ENCODE measurements at places on chromosomes 3 and 15. TPM values are rescaled to one million over a fixed set of nuclear protein-coding genes. Genes with fewer than 3 reads are reported as not detected.

CLDND1 gene
- total RNA-seq, result 54.3 TPM

DNA sequence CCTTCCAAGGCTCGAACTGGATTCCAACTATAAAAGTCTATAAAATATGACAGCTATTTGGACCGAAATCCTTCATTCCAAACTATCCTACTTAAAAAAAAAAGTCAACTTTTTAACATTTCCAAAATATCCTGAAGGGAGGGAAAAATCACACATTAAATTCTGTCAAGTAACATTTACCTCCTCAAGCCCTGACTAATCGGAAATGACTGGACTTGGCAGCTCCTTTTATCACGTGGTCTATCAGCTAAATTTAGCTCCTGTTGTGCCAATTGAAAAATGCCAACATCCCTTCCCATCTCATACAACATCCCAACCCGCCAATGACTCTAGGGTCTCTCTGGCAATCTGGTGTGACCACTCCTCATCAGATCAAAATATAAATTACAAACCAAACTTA is 297.9 kb downstream of the FHIT start:
- no peak for DNase-seq

GRCh38 chr15:37031198-37031597 is 69.2 kb downstream of the MEIS2 start:
- DNase-seq, result no peak

IQGAP1 gene
- 206 TPM for total RNA-seq

DNA sequence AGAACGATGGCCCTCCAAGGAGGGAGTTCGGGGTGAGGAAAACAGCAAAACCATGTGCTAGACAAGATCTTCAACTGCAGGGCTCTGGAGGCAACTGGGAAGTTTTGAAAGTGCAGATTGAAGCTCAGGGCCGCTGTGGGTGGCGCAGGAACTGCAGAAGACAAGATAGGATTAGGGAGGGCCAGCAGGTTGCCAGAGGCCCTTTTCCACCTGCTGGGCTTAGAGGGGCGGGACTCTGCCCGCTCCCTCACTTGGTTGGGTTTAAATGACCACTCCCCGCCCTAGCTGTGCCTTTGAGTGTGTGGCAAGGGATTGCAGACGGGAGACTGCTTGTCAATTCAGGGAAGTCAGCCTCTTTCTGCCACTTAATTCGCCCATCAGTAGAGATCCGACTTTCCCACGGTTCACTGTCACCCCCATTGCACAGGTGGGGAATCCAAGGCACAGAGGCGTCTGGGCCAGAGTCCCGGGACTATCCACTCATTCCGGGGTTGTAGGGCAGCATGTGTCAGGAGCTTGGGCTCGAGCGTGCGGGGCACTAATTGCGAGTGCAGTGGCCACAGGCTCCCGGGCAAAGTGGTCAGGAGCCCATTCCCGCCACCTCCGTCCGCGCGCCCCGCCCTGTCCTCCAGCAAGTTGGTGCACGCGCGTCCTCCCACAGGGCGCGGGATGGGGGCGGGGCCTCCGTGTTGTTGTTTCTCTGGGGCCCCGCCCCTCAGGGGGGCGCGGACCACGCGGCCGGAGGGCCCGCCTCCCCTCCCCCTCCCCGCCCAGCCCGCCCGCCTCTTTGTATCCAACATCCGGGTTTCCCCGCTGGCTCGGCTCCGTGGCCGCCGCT is at the start of gene ACVR2B:
TSS of gene ACVR2B (plus strand) at position 816 of the 838 bp plus-strand sequence. CDS start 433 bp downstream, outside the sequence.
- peak; percentile 82 for DNase-seq

DNA sequence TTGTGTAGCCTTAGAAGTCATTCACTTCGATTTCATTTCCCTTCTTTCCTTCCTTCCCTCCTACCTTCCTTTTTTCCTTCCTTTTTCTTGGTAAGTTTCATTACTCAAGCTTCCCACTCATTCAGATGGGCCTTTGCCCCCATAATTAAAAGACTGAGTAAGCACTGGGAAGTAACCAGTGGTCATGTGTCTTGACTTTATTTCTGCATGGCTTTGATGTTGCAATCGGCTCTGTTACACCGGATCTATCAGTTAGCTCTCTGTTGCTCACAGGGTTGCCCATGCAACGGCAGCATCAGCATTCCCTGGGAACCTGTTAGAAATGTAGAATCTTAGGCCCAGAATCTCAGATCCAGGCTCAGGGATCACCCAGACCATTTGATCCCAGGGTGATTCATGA is 25.6 kb upstream of the LARS2 start:
- DNase-seq, result no peak

GRCh38 chr3:76872999-76873398 is 166.9 kb upstream of the ROBO2 start:
- DNase-seq, result no peak

CPNE4 gene
- total RNA-seq, result 23.2 TPM

DNA sequence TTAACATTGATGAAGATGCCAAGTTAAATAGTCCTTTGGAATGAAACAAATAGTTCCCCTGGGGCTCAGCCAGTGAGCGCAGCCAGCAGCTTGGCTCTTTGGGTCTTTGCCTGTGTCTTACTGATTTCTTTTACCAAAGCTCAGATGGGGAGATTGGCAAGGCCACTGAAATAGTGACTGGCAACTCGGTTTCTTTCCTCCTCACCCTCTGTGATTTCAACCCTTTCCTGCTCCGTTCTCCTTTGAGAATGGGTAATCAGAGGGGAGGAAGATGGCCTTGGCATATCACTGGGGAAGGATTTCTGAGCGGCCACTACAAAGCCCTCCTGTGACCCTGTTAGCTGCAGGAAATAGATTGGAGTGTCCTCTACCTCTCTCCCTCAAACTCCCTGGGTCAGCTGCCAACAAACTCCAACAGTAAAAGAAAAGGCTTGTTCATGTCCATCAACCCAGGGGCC is 337.1 kb upstream of the LRRFIP2 start:
- DNase-seq, result no peak

DNA sequence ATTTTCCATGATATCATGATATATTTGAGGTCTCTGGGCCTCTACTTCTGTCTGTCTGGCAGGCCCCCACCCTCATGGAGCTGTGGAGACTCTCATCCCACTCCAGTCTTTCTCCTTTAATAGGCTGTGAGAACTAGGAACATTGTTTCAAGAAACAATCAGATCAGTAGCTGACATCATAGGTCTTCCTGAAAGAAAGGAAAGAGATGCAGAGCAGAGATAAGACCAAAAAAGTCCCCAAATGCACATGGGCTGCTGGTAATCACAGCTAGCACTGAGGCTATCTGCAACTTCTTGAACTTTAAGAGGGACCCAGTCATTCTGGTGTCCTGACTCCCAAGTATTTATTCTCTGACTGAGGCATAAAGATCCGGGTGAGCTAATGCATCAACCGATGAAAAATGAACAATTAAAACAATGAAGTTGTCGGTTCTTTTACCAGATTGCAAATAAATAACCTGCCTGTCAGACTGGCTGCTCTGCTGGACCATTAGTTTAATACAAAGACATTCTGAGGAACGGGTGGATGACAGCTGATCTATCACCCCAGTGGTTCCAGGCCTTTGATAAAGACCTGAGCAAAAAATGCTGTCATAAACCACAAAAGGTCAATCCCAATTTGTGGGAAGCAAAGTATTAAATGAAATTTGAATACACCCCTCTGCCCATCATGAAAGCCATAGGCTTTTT is 780.8 kb upstream of the GOLIM4 start:
- DNase-seq, result no peak

DNA sequence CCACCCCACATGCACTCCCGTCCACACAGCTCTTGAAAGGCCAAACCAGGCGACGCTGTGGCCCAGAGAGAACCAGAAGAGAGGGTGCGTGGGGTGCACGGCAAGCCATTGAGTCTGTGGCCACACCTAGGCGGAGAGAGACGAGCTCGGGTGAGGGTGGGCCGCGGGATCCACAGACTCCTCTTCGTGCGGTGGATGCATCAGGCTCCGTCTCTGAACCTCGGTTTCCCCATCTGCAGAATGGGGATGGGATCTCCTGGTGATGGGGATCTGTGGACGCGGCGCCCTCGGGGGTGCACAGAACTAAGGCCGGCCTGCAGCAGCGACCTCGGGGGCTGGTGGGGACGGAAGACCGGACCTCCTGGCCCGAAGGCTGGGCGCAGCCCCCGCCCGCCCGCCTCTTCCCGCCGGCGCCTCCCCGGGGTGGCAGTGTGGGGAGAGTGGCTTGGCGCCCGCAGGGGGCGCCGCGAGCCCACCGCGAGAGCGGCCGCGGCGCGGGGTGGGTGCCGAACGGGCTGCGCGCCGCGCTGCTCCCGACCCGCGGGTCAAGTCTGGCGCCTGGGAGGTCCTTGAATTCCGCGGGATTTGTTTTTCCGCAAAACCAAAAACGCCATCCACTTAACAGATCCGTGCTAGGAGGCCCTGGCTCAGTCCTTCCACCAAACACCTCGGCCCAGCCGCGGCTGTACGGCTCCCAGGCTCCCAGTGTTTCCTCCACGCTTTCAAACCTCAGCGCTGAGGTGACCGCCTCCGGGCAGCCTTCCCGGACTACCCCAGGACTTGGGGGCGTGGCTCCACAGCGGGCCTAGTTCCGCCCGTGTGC is 13.2 kb upstream of the ADPGK start:
- DNase-seq, result peak; percentile 55

QRICH1 gene
- total RNA-seq, result 107 TPM

GRCh38 chr3:61571516-61572336 is 10.4 kb downstream of the PTPRG start:
- DNase-seq, result no peak

DNA sequence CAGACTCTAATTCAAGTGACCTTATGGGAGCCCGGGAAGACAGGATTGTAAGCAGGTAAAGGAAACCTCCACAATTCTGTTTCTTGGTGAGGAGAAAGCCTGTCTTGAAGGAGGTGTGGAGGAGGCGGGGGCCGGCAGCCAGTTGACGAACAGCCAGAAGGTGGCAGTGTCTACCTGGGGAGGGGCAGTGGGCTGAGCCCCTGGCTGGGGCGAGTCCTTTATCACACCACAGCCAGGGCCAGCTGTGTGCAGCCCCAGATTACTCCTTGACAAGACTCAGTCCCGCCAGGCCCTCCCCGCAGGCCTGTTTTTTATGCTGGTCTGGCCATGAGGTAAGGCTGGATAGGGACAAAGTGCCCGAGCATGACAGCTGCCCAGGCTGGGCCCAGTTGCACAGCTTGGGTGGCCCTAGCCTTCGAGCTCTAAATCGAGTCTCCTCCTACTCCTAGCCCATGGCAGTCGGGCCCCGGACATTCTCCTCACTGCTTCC is 40.9 kb upstream of the IDH2 start:
- peak; percentile 91 for DNase-seq

DNA sequence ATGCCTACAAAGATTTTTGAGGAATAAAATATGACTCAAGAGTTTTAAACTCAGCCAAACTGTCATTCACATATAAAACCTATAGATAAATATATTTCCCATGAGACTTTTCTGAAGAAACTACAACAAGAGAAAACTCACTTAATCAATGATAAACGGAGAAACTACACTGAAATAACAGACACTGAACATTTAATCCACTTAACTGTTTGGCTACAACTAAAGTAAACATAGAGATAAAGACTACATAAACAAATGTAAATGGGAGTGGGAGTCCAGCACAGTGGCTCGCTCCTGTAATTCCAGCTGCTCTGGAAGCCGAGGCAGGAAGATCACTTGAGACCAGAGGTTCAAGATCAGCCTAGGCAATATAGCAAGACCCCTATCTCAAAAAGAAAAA is 79.2 kb downstream of the MEX3B start:
- no peak for DNase-seq

RYR3 gene
- not detected for total RNA-seq

GRCh38 chr3:27544372-27544865 is 60.2 kb upstream of the SLC4A7 start:
- DNase-seq, result no peak

- DNase-seq, result no peak
These were observed 12.7 kb upstream of the CPA3 start for GRCh38 chr3:148852271-148852992.

DNA sequence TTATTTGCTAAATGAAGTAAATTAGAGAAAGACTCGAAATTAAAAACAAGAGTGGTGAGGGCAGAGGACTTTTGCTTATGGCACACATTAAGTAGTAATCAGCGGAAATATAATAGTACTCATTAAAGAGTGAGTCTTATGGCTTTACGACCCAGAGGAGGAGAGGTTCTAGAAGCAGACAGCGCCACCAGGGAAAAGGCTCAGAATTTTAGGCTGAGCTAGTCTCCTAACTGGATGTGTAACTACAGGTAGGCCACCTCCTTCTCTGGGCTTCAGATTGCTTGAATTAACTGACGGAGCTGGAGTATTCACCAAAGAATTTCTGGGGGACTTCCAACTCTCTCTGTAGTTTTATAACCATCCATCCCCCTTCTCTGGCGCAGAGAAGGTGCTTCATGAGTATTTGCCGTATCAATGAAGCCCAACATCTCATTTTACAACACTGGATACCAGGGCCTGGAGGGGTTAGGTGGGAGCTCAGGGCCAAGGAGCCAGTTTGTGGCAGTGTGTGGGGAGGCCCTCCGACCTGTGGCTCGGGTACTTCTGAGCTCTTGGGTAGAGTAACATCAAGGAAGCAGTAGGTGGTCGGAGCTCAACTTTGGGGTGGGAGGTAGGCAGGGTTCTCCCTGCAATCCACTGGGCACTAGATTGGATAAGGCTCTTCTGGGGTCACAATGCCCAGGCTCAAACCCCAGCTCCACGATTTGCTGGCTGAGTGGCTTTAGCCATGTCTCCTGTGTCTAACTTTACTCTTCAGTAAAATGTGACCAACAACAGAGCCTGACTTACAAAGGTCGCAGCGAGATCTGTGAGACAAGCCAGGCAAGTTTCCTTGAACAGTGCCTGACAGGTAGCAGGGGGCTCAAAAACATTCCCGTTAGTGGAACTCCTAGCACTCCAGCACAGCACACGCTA is 1.1 kb downstream of the CHCHD4 start:
- DNase-seq, result no peak

- DNase-seq, result no peak
These were observed 334.8 kb downstream of the LPP start for GRCh38 chr3:188488801-188489200.

- DNase-seq, result no peak
These were observed 152.3 kb downstream of the FBN1 start for GRCh38 chr15:48493084-48493762.

GRCh38 chr3:122021811-122022401 is at the start of gene ILDR1:
Gene ILDR1, minus strand, starts transcription at chr3:122022247. Its CDS starts 170 bp downstream, at chr3:122022077.
- peak; percentile 86 for DNase-seq

DUOXA1 gene
- not detected for total RNA-seq

DNA sequence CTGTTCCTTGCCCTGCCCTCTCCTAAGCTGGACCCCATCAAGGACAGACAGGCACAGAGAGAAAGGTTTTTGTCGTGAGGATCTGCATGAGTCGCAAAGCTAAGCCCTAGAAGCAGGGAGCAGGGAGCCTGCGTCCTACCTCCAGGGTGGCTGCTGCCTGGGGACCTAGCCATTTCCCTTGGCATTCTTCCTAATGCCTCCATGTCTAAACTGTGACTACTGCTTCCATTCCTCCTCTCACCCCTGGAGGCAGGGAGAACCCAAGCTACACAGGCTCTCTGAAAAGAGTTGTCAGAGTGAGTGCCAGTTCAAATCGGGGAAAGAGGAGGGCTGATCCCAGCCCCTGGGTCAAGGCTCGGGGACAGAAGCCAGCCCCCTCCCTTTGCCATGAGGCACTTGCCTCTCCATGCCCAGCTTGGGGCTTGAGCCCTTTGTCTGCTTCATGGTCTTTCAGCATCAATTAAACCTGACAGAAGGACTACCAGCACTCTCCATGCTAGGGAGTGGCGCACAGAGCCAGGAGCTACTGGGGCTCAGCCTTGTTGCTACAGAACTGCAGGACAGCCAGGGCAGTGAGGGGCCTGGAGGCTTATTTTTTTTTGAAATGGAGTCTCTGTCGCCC is 2.4 kb downstream of the GCHFR start:
- DNase-seq, result no peak

Measured in Calu3 (cell line).